ENCODE measurements at places on chromosomes 1 and 21.

- DNase-seq, result no peak
These were observed 7.5 kb upstream of the MAN1A2 start for GRCh38 chr1:117359561-117360289.

DNA sequence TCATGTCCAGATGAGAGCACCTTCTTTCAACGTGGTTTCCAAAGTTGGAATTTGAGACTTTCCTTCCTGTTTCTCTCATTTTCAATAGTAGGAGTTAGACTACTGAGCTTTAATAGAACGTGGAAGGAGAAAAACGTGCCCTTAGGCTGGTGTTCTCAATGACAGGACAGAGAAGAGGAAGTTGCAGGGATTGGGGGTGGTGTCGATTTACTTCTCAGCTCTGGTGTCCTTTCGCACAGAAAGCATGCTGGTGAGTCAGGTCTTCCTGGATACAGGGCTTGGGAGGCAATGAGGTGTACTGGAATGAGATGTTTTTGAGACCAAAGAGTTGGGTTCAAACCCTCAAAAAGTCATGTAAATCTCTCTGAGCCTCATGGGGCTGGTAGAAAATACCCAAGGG is 67.1 kb downstream of the HIVEP3 start:
- no peak for DNase-seq

- no peak for DNase-seq
These were observed 8.9 kb downstream of the LYST start for GRCh38 chr1:235857756-235858155.

- DNase-seq, result no peak
These were observed 15.9 kb upstream of the PRDM15 start for GRCh38 chr21:41894922-41895557.

DNA sequence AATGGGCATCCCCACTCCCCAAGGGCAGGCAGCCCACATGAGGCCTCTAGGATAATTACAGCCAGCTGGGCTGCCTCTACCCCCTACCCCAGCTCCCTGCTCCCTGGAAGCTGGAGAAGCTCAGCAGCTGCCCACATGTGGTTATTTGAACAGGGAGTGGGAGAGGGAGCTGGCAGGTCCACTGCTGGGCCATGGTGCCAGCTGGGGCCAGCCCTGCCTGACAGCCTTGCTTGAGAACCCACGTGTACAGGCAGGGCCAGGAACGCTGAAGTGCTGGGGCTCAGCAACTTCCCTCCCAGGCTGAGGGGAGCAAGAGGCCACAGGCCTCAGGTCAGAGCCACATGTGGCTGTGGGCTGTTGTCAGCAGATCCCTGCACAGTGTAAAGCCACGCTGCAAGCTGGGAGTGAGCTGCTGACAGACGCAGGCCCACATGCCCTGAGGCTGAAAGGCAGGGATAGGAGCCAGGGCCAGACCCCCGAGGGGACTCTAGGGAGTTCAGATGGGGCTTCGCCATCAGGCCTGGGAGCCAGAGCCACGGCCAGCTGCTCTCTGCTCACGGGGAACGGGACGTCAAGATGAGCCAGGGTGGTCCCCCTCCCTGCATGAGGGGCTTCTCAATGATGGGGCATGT is 129.0 kb downstream of the SYF2 start:
- DNase-seq, result no peak

- DNase-seq, result no peak
These were observed 7.4 kb upstream of the IRF2BP2 start for GRCh38 chr1:234617131-234617985.

DNA sequence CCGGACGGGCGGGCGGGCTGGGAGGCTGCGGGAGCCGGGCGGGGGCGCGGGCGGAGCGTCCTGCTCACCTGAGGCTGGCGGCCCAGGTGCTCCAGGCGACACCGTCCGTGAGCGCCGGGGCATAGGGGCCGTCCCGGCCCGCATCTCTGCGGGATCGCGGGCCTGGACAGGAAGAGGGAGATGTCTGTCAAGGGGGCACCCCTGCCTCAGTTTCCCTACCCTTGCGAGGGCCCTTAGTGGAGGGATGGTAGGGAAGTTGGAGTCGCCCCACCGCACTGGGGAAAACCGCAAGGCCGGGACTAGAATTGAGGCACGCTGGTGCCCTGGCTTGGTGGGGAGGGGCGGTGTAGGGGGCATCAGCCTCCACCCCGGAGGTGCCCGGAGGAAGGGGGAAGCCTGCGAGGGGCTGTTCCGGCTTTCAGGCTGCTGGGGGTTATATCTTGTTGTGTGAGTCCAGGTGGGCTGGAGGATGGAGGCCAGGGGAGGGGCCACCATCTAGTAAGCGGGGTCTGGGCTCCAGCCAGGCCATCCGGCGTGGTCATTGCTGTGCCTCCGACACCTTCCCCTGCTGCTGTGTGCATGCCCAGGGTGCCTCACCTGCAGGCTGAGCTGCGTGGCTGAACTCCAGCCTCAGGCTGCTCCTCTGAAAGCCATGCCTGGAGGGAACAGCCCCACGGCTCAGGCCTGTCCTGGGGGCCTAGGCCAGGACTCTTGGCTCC is 580 bp downstream of the VWA1 start:
- DNase-seq, result no peak

DNA sequence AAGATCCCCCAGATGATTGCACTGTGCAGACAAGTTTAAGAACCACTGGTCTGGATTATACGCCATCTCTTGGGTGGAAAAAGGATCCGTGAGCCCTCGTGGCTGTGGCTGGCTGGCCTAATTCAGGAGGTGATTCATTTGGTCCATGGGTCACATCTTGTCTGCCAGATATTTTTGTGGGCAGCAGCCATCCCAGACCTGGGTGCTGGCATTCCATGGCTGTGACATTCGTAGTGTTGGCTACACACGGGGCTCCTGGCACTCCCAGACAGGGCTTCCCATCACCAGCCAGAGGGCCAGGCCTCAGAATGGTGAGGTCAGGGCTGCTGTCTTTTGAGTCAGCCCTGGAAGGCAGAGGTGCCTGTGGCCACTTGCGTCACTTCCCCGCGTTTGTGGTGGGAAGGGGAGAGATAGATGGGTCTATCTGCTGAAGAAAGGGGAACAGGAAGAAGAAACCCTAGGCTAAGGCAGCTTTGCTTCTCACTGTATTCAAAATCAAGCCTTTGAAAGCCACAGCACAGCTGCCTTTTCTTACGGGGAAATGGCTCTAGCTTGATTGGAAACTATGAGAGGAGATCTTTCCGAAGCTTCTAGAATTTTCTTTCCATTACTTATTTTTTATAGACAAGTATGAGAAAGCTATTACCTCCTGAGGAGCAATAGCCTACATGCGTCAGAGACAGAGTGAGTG is 32.4 kb downstream of the EIF2D start:
- peak; percentile 65 for DNase-seq

All from activated naive CD8-positive, alpha-beta T cell treated with anti-CD3 and anti-CD28 coated beads, Interleukin-2, amount 50 U/mL, for 16 hours (primary cell).